ENCODE measurements at places on chromosomes 11 and 22.
A peak's percentile ranks its signal among the peaks of the same experiment; 100 is the strongest.

- no peak for DNase-seq
These were observed 605.6 kb downstream of the SOX6 start for GRCh38 chr11:15750535-15751308.

DNA sequence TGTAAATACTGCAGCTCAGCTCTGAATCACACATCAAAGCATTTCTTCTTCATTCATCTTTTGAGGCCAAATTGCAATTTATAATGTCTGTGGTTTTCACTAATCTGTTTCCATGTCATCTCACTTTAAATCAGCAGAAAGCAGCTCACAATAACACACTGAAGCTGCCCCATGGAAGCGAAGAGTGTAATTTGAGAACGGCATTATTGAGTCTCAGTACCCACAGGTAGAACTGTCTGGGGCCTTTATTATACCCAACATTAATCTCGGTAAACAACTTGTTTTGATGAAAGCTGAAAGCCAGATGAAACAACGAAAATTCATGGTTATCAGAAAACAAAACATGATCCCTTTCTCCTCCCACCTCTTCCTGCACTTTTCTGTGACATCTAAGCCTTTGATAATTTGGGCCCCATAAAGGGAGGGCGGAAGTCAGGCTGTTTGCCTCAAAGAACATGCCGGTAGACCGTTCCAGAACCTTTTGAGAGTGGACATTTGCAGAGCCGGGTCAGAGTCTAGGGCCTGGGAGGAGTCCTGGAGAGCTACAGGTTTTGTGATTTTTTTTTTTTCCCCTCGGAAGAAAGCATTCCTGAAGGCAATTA, 68.2 kb upstream of the SESN3 start:
- no peak for DNase-seq

GRCh38 chr11:79047321-79047720, 393.5 kb downstream of the TENM4 start:
- DNase-seq, result no peak

GRCh38 chr11:71996946-71997345, 1.8 kb upstream of the IL18BP start:
- no peak for DNase-seq

DNA sequence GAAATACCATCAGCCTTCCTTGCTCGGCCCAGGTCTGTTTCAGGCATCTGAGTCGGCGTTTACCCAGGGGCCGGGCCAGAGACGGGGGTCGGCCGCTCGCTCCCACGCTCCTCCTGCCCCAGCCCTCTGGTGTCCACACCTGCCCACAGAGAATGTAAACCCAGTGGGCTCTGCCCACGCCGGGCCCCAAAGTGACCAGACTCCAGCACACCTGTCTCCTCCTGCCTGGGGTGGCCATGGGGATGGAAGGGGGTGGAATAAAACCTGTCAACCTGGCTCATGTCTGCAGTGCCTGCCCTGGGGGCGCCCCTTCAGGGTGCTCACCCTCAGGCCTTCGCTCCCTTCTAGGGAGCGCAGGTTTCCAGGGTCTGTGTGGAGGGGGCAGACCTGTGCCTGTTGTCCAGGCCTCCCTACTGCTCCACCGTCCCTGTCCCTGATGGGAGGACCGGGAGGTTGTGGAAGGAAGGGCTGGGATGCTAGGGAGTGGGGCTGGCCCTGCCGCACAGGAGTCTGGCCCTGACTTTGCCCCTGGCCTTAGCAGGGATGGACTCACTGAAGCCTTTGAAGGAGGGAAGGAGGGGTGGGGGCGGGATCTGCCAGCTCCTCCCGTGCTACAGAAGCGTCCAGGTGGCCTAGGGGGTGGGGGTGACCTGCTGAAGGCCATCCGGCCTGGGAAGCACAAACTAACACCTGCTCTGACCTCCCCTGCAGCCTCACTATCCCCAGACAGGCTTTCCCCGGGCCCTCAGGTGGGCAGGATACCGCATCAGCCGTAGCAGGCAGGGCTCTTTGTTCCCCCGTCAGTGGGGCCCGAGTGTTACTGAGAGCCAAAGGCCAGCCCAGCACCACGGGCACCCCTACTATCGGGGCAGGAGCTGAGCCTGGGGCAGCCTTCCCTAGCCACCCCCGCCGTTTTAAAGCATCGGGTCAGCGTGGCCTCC, 14.7 kb upstream of the ARHGAP8 start:
- DNase-seq, result no peak

- DNase-seq, result no peak
These were observed 63.1 kb downstream of the CWC15 start for GRCh38 chr11:94910270-94910669.

DNA sequence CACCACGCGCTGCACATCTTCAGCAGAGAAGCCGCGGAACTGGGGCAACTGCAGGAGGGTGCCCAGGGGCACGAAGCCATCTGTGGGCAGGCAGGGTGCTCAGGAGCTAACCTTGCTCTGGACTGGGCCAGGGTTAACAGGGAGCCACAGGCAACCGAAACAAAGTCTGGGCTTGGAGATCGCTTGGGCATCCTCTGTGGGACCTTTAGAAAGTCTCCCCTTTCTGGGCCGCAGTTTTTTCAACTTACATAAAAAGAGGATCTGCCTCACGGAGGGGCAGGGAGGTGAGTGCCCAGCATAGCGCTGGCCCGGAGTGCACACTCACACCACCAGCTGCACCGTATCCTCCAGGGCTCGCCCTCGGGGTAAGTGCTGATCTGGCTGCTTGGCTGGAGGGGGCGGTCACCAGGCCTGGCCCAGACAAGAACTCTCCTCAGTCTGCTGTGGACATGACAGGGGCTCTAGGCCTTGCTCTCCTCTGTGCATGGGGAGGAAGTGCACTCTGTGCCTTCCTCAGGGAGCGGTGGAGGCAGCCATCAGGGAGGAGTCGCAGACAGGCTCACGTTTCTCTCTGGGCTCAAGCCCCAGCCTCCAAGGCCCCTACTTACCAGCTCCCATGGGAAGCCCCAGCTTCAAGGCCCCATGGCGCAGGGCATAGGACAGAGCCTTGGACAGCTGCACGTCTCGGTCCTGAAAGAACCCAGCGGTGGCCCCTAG, 937 bp downstream of the TRPT1 start:
- no peak for DNase-seq

GRCh38 chr11:825366-826226, 2.1 kb upstream of the CRACR2B start:
- no peak for DNase-seq

DNA sequence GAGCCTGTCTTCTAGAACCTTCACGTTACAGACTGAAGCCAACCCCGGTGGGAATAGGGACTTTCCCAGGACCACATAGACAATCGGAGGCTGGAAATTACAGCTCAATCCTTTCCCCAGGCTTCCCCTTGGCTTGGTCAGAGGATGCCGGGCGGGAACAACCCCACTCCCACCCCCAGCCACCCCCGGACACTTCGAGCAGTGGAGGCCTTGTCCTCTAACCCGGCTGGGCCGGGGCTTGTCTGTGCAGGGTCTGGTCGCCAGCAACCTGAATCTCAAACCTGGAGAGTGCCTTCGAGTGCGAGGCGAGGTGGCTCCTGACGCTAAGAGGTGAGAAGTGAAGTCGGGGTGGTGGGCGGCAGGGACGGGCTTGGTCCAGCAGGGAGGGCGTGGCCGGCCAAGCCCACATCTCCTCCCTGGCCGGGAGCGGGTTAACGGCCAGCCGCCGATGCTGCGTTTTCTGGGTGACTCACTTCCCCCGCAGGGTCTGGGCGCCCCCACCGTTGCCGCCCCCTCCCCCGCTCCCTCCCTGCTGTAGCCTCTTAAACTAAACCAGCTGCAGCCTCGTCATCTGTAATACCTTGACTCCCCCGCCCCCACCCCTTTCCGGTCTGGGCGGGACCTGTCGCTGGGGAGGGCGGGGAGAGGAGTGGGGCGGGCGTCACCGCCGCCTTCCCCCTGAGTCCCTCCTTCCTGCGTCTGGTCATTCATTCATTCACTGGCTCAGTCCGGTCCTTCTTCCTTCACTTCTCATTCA, 1.5 kb downstream of the LGALS1 start:
- peak; percentile 71 for DNase-seq

- DNase-seq, result no peak
These were observed 38.1 kb downstream of the GRAMD4 start for GRCh38 chr22:46657996-46658947.

- no peak for DNase-seq
These were observed 36.4 kb downstream of the DEPDC5 start for GRCh38 chr22:31790240-31790639.

GRCh38 chr11:113334183-113334582, 19.8 kb downstream of the TTC12 start:
- DNase-seq, result no peak

- DNase-seq, result no peak
These were observed 127.1 kb downstream of the SLC1A2 start for GRCh38 chr11:35292279-35292678.

DNA sequence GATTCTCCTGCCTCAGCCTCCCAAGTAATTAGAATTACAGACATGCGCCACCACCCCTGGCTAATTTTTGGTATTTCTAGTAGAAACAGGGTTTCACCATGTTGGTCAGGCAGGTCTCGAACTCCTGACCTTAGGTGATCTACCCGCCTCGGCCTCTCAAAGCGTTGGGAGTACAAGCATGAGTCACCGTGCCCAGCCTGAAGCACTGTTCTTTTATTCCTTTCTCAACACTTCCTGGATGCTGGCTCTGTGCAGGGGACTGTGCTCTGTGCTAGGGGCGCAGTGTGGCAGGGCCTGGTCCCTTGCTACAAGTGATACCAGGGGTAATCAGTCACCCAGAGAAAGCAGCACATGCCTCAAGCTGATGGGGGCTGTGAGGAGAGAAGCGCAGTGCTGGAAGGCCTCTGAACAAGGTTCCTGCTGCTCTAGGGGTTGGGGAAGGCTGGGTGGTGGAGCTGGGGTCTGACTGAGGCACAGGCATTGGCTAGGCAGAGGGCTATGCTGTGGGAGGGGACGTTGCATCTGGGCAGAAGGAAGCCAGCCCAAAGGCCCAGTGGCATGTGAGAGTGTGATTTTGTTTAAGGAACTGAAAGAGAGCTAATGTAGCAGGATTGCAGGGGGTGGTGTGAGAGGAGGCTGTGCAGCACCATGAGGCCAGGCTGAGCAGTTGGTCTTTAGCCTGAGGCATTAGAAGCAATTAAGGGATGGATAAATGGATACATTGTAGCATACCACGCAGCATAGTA, 42.5 kb downstream of the CABIN1 start:
- no peak for DNase-seq
